ENCODE measurements at places on chromosomes 6 and 20.

DNA sequence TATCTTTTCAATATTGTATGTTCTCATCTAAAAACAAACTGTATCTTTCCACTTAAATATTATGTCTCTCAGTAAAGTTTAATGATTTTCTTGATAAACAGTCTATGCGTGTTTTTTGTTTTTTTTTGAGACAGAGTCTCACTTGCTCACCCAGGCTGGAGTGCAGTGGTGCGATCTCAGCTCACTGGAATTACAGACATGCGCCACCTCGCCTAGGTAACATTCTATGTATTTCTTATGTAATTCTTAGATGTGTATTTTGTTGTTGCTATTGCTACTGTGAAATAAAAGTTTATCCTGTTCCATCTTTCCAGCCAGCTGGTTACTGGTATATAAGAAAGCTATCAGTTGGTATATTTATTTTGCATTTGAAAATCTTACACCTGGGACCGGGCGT, 29.4 kb downstream of the ABHD12 start:
- DNase-seq = no peak

- DNase-seq = no peak
These were observed 9.7 kb upstream of the THBS2 start for GRCh38 chr6:169263374-169263773.

GRCh38 chr6:75167325-75167724, 38.5 kb downstream of the COL12A1 start:
- no peak for DNase-seq

DNA sequence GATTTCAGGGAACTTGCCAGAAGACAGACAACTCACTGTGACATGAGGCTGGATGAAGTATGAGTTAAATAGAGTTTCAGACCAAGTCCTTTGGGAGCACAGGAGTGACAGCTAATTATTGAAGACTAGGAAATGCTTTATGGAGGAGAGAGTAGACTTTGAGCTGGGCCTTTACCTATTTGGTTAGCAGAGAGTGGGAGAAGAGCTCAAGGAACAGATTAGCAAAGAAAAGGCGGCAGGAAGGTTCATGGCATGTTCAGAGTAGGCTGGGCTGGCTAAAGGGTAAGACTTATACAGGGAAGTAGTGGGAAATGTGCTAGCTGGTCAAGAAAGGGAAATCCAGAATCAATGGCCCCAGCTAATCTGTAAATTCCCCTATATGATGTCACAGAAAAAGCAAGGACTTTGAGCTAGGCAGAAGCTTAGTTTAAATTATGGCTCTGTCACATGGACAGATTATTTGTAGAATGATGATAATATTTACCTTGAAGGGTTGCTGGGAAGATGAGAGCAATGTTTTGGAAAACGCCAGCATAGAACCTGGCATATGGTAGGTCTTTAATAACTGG, 19.0 kb downstream of the CEP250 start:
- no peak for DNase-seq

DNA sequence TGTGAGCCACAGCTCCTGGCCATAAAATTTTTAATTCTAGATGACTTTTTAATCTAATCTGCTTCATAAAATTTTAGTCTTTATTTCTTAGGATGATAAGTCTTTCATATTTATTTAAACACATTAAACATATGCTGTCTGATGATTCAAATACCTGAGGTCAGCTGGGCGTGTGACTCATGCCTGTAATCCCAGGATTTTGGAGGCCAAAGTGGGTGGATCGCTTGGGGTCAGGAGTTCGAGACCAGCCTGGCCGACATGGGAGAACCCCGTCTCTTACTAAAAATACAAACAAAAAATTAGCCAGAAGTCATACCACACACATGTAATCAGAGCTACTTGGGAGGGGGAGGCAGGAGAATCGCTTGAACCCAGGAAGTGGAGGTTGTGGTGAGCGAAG, 53.1 kb downstream of the RBM24 start:
- no peak for DNase-seq

- DNase-seq = no peak
These were observed 111.4 kb upstream of the ARMC2 start for GRCh38 chr6:108736832-108737231.

- no peak for DNase-seq
These were observed 17.8 kb downstream of the EEF1E1 start for GRCh38 chr6:8084586-8084985.

DNA sequence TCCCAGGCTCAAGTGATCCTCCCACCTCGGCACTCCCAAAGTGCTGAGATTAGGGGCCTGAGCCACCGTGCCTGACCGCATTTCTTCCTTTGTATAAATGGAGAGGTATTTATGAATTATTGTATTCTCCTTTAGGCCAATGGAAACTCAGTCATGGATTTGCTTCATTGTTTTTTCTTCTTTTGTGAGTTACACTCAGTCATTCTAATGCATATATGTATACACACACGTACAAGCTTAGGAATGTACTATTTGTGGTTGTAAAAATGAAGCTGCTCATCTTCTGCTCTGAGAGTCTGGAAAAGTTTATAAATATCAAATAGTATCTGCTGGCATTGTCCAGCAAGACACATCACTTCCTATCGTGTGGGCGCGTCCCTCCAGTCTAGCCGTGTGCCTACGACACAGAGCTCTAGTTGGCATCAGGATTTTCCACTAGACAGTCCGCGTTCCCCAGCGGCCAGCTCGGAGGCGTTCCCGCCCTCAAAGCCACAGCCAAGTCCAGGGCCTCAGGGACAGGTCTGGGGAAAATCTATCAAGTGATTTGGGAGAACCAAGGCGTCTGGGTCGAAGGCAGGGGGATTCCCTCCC, 215.2 kb downstream of the NFATC2 start:
- no peak for DNase-seq

- no peak for DNase-seq
These were observed 239.7 kb upstream of the GMDS start for GRCh38 chr6:2485116-2485515.

- no peak for DNase-seq
These were observed 744.2 kb downstream of the MAFB start for GRCh38 chr20:39944861-39945260.

GRCh38 chr20:10313215-10313614, 94.6 kb downstream of the SNAP25 start:
- DNase-seq = no peak

- no peak for DNase-seq
These were observed 112.4 kb downstream of the SLX4IP start for GRCh38 chr20:10547276-10548114.

GRCh38 chr6:7777074-7777473, 51.2 kb downstream of the BMP6 start:
- DNase-seq = no peak

DNA sequence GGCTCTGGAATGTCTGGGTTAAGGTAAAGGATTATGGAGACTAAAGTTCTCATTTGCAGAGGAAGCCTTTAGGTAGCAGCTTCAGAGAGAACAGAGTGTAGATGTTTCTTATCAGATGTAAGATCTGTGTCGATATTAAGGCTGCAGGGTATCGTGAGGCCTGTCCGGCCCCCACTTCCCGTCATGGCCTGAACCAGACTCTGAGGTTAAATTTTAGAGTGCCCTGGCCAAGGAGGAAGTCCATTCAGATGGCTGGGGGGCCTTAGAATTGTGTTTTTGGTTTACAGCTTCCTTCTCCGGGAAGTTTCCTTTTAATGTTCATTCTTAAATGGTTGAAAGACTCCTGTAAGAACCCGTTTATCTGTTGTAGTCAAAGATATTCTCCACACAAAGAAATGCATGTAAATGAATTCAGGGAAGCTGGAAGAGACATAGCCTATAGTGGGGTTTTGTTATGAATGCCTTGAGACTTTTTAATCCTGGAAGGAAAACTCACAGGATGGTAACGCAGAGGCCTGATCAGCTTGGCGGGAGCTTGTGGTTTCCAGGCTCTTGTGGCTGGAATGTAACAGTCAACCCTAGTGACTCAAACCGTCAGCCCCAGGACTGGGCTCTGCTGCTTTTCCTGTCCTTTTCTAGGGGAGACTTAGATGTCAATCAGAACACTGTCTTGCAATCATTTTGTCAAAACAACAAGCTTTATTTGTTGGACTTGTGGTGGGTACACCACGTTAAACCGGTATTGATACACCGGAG, 34.7 kb downstream of the KIF25 start:
- DNase-seq = no peak

DNA sequence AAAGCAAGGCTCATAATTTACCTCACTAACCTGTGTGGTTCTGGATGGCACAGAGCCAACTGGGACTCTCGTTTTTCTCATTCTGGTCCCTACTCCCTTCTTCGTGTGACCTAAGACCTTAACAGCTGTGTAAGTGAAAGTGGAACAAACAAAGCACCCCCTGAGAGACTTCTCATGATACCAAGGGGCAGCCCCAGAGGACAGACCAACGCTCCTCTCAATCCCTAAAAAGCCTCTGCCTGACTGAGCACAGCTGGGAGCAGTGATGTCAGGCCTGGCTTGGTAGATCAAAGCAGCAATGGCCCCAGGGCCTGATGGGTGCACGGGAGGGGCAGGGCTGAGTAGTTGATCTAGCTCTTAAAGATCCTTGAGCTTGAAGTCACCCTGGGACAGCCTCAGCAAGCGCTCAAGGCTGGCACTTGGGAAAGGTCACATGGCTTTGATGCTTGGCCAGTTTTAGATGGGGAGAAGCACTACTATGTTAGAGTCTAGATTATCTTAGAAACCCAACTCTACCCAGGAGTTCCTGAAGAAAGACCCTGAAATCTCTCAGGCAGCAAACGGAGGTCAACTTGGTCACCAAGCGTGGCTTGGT, 16.2 kb upstream of the TGM2 start:
- DNase-seq = no peak

GRCh38 chr6:72657407-72658197, 35.7 kb downstream of the KCNQ5 start:
- DNase-seq = no peak

DNA sequence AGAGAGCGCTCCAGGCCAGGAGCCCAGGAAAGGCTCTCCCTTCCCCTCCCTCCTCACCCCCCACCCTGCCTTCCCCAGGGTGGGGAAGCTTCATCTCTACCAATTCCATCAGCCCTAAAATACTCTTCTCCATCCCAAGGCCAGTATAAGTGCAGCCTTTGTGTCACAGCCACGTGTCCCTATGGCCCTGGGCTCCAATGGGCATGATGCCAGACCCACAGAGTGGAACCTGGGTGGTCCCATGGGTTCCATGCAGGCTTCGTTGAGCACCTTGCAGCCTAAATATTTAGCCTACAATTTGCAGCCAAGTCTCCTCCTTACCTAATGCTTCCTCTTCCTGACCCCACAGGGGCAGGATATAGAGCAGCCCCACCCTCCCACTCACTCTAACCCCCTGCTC, 976 bp upstream of the MATN4 start:
- DNase-seq = no peak

- DNase-seq = no peak
These were observed 47.9 kb downstream of the ELMO2 start for GRCh38 chr20:46358346-46359058.

- no peak for DNase-seq
These were observed 184.5 kb upstream of the MARCKS start for GRCh38 chr6:113672491-113673149.

- DNase-seq = no peak
These were observed 115.2 kb upstream of the RNF24 start for GRCh38 chr20:4130404-4131189.

DNA sequence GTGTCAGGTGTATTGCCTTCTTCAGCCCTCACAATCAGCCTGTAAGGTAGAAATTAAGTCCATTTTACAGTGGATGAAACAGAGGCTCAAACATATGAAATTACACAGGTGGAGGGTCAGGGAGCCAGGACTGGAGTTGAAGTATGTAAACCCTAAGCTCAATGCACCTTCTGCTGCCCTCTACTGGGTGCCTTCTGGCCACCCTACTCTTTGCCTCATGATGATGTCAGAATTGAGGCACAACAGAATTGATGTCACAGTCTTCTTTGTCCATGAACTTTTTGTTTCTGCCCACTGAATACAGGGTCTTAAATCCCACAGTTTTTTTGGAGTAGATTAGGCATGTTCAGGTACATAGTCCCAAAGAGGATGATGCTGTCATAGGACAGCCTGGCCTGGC, 400.8 kb upstream of the CHD6 start:
- no peak for DNase-seq

- DNase-seq = no peak
These were observed 17.7 kb upstream of the TNFAIP3 start for GRCh38 chr6:137849181-137849980.

GRCh38 chr20:63381781-63382431, 20.8 kb upstream of the CHRNA4 start:
- peak; percentile 21 for DNase-seq

- no peak for DNase-seq
These were observed 59.3 kb upstream of the JAG1 start for GRCh38 chr20:10733122-10733521.

- DNase-seq = no peak
These were observed 151.8 kb downstream of the ZFP64 start for GRCh38 chr20:52039790-52040189.

GRCh38 chr6:111846492-111847409, 26.5 kb downstream of the FYN start:
- peak; percentile 82 for DNase-seq

- DNase-seq = no peak
These were observed 78.5 kb upstream of the AHI1 start for GRCh38 chr6:135576055-135576454.

DNA sequence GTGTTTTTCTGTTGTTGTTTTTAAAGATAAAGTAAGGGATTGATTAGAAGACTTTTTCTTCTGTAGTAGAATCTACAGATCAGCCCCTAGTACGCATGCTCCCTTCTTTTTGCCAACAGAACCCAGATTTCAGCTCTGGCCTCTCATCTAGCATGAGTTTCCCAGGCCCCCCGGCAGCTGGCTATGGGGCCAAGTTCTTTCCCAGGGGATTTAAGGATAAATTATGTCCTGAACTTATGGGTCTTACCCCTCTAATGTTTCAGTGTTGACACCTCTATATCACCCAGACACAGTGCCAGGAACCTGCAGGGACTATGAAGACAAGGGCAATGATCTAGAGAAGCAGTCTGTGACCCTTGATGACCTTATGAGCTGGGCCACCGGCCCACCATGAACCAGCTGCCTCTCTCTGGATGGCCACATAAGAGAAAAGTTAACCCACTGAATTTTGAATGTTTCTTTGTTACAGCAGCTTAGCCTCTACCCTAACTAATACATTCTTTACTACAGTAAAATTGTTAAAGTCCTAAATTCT, 150.5 kb downstream of the UNC5CL start:
- DNase-seq = no peak

- DNase-seq = no peak
These were observed 105.1 kb downstream of the IRF4 start for GRCh38 chr6:496649-497048.

DNA sequence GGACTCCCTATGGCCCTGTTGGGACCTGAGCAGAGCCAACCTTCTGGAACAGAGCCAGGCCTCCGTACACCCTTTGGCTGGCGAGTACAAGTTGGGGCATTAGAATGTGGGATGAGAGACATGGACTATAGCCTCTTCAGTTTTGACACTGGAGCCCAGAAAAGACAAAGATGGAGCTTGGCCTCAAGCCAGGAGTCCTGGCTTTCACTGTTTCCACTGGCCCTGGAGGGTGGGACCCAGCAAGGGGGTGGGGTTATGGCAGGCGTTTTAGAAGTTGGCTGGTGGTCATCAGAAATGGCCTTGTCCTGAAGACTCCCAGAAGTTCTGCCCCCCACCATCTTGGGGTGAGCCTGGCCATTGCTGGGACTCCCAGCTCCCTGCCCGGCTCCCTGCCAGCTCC, 21.8 kb downstream of the ITPR3 start:
- DNase-seq = no peak

- DNase-seq = no peak
These were observed 43.7 kb downstream of the KCNQ5 start for GRCh38 chr6:72665599-72665998.

GRCh38 chr6:14520536-14520935, 403.0 kb downstream of the CD83 start:
- DNase-seq = no peak

GRCh38 chr20:38804682-38805501, 605 bp upstream of the PPP1R16B start:
- DNase-seq = peak; percentile 92

- peak; percentile 47 for DNase-seq
These were observed 334.9 kb upstream of the JARID2 start for GRCh38 chr6:14910692-14911547.

Data from CD4-positive, alpha-beta T cell treated with Interleukin-17A for 1 hour (primary cell).